ENCODE measurements at places on chromosomes 16 and 17.
A peak's percentile ranks its signal among the peaks of the same experiment; 100 is the strongest.

DNA sequence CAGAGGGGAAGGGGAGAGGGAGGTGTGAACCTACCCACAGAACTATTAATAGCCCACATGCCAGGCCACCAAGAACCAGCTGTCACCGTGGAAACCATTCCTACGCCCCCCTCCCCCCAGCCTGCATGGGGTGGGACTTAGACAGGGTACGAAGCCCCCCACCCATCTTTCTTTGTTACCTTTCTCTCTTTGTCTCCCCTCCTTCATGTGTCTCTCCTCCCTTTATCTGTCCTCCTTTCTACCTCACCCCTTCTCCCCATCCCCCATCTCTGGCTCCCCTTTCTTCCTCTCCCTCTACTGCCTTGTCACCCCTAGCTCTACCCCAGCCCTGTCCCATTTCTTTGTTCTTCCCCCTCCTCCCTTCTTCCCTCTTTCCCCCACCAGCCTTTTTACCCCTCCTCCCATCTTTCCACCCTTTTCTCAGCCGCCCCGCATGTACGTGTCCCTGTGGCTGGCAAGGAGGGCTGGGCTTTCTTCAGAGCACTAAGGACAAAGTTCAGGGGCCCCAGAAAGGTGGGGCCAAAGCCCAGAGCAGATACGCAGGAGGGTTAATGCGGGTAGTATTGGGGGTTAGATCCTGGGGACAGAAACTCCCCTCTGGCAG is 8.0 kb downstream of the THRA start:
- peak; percentile 49 for DNase-seq

- no peak for DNase-seq
Measured at GRCh38 chr17:80097127-80097621, 4.2 kb upstream of the GAA start.

DNA sequence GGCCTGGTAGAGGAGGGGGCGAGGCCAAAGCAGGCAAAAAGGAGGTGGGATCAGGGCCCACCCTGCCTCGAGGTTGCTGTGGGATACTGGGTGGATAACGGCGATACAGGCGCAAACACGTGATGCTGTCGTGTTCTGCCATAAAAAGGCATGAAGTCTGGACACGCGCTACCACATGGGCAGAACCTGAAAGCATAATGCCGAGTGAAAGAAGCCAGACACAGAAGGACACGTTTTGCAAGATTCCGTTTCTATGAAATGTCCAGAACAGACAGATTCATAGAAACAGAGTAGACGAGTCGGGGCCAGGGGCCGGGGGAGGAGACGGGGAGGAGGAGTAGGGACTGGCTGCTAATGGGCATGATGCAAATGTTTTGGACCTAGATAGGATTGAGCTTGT is 43.5 kb downstream of the ZDHHC7 start:
- DNase-seq, result no peak

- no peak for DNase-seq
Measured at GRCh38 chr17:78252111-78252634, 20.7 kb downstream of the TMEM235 start.

Data from eye (tissue), 1 donor.